ENCODE measurements at places on chromosomes 6 and 20. TPM values are rescaled to one million over a fixed set of nuclear protein-coding genes. Genes with fewer than 3 reads are reported as not detected.

- no peaks in the 10 kb centered on the region for H3K36me3 ChIP-seq
- no peaks in the 10 kb centered on the region for H3K4me1 ChIP-seq
- no peak overlapping the region for H3K4me3 ChIP-seq
- no peaks in the 10 kb centered on the region for H3K27me3 ChIP-seq
- H3K27ac ChIP-seq: no peak overlapping the region
Measured at GRCh38 chr6:153613719-153614455, 425.2 kb upstream of the OPRM1 start.

DNA sequence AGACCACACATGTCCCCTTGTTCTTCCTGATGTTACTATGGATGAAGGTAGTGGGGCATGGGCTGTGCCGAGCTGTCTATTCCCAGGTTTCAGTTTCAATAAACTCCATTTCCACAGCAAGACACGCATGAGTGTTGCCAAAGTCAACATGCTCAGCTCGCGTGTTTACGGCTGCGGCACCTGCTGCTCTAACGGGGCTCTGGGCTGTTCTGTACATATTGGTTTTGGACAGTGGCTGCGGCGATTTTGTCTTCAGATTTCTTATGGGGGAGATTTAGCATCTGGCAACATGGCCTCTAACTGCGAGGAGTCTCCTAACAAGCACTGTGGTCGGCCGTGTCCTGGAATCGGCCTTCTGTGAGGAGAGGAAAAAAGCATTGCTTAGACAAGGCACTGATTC, 58.6 kb downstream of the TMEM242 start:
- H3K4me1 ChIP-seq: peaks cover 1% of the 10 kb centered on the region
- H3K27me3 ChIP-seq: no peaks in the 10 kb centered on the region
- H3K36me3 ChIP-seq: no peaks in the 10 kb centered on the region
- H3K4me3 ChIP-seq: no peak overlapping the region
- no peak for DNase-seq

GRCh38 chr20:34337982-34338726, 24.9 kb upstream of the ITCH start:
- no peaks in the 10 kb centered on the region for H3K36me3 ChIP-seq
- no peak overlapping the region for H3K27ac ChIP-seq
- no peaks in the 10 kb centered on the region for H3K27me3 ChIP-seq
- no peak overlapping the region for H3K4me3 ChIP-seq
- H3K4me1 ChIP-seq: no peaks in the 10 kb centered on the region

DNA sequence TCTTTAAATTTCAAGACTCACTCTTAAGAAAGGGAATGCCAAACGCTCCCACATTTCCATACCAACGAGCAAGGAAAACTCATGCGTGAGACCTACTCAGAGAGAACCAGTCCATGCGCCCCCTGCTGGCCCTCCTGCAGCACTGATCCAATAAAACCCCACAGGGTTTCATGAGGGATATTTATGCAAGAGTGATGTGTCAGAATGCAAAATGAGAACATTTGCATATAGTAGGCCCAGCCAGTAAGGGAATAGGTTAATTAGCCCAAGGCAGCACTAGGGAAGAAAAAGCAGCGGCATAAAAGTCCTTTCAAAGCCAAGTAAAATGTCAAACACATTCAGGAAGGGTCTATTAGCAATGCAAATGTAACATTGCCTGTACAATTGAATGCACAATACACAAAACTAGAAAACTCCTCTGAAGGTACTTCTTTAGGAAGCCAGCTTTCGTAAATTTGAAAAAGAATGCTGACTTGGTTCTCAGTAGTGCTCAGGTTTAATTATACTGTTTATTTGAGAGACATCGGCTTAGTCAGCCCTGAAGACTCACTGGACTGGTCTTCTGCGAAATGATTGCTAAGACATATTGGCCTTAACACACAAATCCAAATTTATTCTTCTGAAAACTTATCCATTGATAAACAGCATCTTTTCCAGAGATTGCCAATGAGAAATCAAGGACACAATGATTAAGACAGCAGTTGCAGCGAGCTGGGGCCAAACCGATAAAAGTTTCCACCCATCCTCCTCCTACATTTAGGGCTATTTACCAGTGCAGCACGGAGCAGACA, 93.2 kb downstream of the GMPR start:
- no peaks in the 10 kb centered on the region for H3K36me3 ChIP-seq
- peaks cover 3% of the 10 kb centered on the region for H3K4me1 ChIP-seq
- H3K27ac ChIP-seq: peak overlapping the region; percentile 49
- no peak overlapping the region for H3K4me3 ChIP-seq
- peak; percentile 68 for DNase-seq

GRCh38 chr6:50961611-50962010, 142.9 kb downstream of the TFAP2B start:
- no peaks in the 10 kb centered on the region for H3K4me1 ChIP-seq
- no peaks in the 10 kb centered on the region for H3K36me3 ChIP-seq
- H3K27me3 ChIP-seq: no peaks in the 10 kb centered on the region
- no peak overlapping the region for H3K4me3 ChIP-seq
- DNase-seq: no peak

The COL9A3 gene
- 2.3 TPM for polyA plus RNA-seq

The HSD17B8 gene
- polyA plus RNA-seq: 83.0 TPM

DNA sequence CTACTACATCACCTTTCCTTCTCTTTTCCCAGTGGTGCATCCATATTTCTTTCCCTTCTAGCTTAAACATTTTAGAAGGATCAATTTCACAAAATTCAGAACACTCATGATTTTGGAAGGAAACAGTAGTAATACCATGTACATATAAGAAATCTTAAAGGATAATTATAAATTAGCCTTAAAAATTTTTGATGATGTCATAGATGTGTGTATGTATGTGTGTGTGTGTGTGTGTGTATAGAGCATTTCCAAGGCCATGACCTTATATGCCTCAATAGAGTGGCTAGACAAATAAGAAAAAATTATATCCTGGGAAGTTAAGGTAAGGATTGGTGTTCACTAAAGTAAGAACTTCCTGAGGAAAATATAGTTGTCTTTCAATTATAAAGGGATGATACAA, 24.1 kb upstream of the HS3ST5 start:
- H3K4me1 ChIP-seq: no peaks in the 10 kb centered on the region
- DNase-seq: no peak
- H3K27ac ChIP-seq: no peak overlapping the region
- no peak overlapping the region for H3K4me3 ChIP-seq
- H3K27me3 ChIP-seq: no peaks in the 10 kb centered on the region
- H3K36me3 ChIP-seq: no peaks in the 10 kb centered on the region

Data from kidney (tissue), 22 donors.